ENCODE measurements at places on chromosomes 16 and 17.

DNA sequence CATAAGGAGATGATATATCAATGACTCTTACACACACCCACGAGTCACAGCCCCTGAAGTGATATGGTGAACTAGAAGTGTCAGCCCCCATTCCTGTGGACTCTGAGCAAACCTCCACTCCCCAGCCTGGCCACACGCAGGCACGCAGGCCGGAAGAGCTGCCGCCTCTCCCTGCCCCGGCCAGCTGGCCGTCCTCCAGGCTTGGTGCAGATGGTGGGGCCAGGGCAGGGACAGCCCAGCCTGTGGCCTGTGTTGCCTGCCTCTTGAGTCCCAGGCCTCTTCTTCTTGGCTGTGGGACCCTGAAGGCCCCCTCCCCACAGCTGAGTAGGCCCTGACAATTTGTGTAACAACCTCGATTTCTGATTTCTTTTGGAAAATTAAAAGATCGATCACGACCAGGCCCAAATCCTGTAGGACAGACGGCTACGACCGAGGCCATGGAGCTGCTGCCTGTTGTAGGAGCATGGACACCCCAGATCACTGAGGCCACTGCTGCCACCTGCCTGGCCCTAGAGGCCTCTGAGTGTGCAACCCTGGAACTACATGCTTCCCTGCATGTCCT lies 10.0 kb upstream of the MPRIP start:
- DNase-seq: no peak

GRCh38 chr16:22425036-22425801 lies 50.8 kb upstream of the CDR2 start:
- DNase-seq: no peak

DNA sequence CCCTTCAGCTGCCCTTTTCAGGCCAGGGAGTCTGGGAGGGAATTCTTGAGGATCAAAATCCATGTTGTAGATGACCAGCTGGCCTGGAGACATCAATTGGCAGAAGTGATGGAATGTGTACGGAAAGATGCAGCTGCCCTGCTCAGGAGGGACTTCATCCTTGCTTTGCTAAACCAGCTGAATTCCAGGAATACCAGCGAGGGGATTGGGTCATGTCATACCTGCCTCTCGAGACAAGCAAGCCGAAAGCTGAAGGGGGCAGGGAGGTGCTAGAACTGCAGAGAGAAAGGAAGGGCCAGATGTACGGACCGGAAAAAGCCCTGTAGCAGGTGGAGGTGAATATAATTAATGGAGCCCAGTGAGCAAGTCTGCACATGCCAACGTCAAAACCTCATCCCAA lies 25.6 kb upstream of the NTN1 start:
- DNase-seq: no peak

- no peak for DNase-seq
These were observed 128.5 kb upstream of the HS3ST2 start for GRCh38 chr16:22685459-22685830.

DNA sequence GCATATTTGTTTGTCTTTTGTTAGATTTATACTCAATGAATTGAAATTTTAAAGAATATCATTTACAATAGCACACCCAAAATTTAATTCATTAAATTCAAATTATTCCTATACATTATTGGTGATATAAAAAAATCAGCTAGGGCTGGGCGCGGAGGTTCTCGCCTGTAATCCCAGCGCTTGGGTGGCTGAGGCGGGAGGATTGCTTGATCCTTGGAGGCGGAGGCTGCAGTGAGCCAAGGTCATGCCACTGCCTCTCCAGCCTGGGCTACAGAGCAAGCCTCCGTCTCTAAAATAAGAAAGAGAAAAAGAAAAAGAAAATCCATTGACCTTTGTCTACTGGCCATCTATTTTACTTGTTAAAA lies 4.5 kb upstream of the PRDM7 start:
- DNase-seq: no peak

DNA sequence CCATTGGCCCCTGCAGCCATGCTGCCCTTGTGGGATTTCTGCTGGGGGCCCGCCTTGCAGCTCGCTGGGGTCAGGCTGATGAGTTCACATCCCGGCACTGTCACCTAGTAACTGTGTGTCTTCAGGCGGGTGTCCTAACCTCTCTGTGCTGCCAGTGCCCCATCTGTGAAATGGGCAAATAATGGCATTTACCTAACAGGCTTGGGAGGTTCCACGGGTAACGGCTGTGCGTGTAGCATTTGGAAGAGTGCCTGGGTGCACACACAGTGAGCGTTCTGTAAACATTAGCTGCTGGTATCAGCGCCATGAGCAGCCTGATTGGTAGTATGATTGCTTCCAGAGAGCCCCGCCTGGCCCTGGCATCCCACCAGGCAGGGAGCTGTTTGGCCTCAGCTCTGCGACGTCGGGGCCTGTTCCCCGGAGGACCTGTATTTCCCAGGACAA lies 167.3 kb upstream of the GSE1 start:
- no peak for DNase-seq

DNA sequence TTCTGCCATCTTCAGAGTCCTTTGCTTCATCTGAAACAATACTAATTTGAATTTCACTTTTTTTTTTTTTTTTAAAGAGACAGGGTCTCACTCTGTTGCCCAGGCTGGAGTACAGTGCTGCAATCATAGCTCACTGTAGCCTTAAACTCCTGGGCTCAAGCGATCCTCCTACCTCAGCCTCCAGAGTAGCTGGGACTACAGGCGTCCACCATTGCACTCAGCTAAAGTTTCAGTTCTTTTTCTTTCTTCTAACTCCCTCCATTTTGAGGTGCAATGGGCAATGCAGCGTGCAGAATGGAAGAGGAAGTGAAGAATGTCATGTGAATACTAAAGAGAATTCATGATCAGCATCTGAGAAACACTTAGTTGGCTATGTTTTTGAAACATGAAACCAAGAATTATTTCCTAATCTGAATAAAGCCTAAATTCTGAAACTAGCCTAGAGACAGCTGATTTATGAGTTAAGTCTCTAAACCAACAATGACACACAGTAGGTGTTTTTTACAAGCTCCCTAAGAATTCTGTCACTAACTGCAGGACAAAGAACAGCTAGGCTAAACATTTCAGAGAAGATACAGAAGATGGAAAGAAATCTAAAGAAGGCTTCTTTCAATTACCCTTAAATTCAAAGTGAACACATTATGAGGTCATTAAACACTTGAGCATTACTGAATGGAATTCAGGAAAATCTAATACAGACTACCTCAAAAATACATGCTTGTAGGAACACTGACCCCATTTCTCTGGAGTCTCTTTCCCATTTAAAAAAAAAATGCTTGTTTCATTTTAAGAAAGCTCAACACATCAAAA lies 21.0 kb downstream of the SNN start:
- DNase-seq: no peak

- no peak for DNase-seq
These were observed 103.6 kb downstream of the PRKCA start for GRCh38 chr17:66405836-66406677.

DNA sequence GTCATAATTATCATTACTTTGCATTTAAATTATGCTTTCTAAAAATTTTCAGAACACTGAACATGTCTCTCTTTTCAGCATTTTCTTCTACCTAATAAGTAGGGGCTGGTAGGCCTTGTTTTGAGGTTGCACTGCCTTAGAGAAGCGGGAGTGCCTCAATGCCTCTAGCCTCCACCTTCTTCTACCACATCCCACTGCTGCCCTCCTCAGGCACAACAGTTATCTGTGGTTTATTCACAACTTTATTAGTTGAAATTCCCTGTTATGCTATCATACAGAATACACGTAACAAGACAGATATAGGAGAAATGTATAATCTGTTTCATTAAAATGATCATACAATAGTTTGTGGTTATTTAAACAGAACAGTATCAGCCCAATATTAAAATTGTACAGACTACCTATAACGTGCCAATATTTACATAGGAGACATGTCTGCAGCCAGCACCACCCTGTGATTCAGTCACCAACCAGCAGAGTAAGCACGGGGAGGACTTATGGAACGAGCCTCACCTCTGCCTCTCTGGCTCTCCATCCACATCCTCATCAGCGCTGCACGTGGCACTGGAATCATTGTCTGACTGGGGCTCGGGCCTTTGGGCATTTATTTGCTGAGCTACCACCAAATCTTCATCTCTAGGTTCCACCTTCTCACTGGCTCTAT lies 101.2 kb downstream of the TTC19 start:
- DNase-seq: no peak

DNA sequence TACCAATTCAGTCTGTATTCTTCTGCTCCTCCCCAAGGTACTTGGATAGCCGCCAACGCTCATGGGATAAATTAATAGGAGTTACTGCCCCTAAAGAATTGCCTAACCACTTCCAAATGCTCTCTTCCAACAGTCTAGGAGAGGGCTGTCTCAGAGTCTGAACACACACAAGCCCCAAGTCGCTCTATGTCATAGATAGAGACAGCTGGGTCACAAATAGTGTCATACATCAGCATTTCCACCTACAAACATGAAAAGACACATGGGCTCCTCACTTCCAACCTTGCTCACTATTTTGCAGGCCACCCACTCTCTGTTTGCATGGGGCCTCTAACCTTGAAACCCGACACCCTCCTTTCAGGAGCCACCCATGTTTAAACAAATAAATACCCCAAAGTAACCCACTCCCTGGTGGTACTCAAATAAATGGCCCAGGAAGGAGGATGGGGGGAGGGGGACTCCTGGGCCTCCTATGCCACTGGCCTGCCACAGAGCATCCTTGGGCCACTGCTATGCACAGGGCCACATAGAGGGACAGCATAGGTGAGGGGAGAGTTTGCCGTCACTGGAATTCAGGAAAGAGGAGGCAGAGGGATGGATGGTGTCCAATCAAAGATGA lies 265.9 kb downstream of the SOX9 start:
- peak; percentile 40 for DNase-seq

- no peak for DNase-seq
These were observed 1.0 kb downstream of the ST3GAL2 start for GRCh38 chr16:70437582-70438557.

- DNase-seq: no peak
These were observed 339.1 kb upstream of the RBFOX1 start for GRCh38 chr16:6993544-6993943.

DNA sequence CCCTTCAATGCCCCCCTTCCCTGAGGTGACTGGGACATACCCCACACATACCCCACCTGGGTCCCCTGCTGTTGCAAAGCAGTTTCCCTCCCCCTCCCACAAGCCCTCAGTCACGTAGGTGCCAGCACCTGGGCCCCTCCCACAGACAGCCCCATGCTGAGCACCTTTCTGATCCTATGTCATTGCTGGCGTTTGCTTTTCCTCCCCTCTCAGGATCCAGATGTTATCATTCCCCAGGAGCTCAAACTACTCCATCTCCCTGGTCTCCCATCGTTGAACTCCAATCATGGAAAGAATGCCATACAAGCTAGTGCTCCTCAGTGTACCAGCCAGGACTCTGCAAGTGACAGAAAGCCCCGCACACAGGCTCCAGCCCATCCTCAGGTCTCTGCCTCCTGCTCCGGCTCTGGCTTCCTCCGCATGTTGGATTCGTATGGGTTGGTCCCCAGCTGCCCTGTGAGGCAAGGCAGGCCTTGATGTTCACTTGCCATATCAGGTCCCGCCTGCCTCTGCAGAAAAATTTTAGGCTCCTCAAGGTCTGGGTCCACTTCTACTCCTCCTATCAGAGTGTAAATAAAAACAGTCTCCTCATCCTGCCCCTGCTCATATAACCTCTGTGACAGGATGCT lies 31.4 kb upstream of the MED9 start:
- no peak for DNase-seq

- DNase-seq: no peak
These were observed 2.8 kb downstream of the WNT3 start for GRCh38 chr17:46815474-46816353.

DNA sequence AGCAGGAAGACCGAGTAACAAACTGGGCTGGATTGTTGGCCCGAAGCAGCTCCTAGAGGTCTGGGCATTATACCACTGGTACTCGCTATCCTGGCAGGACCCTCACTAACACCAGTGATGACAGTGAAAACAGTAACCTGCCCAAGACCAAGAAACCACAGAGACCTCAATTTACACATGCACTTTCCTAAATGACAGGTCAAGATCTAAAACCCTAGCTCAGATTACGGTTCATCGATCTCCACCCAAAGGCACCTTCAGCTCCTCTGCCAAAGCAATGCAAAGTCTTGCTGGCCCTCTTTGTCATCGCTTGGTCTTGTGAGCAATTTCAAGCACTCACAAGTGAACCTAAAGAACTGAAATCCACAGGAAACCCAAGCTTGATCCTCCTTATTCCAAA lies 1.5 kb downstream of the PIP4K2B start:
- DNase-seq: no peak

- DNase-seq: no peak
These were observed 50.6 kb upstream of the TANGO6 start for GRCh38 chr16:68792465-68793324.

- DNase-seq: no peak
These were observed 23.7 kb downstream of the CDH1 start for GRCh38 chr16:68760671-68761275.

- DNase-seq: no peak
These were observed 401.0 kb upstream of the ZFHX3 start for GRCh38 chr16:73448970-73449369.

DNA sequence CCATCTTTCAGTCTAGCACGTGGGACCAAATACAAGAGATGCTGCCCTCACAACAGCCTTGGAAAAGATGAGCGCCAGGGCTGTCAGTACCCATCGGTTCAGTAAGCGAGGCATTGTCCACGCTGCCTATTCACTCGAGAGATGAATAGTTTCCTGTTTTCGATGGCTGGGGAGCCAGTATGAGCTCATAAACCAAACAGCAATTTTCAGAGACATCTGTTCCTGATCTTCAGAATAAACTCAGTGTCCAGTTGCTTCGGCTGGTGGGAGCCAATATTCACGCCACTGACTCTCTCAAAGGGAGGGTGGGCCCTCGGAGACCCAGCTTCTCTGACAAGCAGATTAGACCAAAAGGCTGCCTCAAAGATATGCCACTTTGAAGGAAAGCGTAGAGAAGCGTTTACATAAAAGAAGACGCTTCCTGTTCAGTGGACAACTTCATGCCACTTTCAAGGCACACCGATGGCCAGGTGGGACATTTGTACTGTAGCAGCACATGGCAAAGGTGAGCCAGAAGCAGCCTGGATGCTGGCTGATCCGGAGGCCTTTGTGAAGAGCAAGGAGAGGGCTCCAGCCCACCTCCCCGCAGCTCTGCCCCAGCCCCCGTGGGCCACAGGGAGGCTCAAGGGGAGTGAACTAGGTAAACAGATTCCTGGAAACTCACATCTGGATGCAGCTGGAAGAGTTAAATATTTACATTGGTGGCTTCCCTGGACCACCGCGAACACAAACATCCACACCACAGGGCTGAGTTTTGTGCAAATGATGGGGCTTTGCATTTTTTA lies 6.0 kb downstream of the TIMM22 start:
- no peak for DNase-seq

GRCh38 chr17:51087072-51087757 lies 33.5 kb downstream of the SPAG9 start:
- DNase-seq: no peak

All from NCI-H2107 (cell line).